NCI-H446 treated with DMSO at 0.1 percent for 48 hours (cell line): ENCODE measurements at places on chromosomes 16 and 17.

DNA sequence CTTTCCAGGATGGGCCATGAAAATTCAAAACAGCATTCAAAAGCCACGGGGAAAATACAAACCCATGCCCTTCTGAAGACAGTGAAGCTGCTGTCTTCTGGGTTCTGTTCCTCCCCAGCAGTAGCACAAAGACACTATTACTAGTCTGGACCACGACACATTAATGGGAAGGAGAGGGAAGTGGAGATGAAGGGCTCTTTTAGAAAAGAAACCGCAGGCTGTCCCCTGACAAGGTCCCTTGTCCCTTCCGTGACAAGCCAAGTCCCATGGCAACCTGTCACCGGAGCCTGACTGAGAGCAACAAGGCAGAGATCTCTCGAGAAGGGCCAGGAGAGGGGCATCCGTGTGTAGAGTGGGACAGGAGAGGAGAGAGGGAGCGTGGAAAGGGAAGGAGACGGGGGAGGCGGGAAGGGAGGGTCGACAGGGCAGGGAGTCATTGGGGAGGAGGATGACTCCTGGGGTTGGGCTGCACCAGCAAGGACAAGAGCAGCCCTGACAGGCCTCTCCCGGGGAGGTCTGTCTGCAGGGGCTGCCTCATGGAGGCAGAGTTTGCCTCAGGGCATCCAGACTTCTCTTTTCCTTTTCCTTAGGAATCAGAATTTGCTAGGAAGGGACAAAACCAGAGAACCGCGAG is 436.2 kb downstream of the SLC39A11 start:
- no peak for DNase-seq

DNA sequence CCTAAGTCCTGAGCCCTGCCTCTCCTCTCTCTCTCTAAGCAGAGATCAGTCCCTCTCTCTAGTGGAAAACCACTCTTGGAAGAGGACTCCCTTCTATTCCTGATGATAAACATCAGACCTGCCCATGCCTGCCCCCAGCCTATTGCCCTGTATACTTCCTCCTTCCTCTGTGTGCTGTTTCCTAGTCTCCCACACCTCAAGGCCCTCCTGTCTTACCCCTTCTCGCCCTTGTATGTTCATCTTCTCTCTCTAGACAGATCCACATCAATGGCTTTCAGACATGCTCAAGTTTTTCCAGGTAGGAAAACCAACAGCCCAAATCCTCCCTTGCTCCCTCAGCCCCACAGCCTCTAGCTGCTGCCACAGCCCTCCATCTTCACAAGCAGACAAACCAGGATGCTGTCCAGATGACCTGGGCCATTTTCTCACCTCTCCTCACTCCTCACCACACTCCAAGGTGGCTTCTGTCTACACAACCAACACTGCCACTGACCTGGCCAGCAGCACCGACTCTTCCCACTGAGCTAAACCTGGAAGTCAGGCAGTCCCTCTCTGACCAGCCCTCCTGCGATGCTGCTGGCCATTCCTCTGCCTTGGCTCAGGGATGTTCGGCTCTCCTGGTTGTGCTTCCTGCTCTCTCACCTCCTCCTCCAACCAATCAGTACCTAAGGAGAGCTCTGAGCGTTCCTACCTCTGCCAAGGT is 36.3 kb downstream of the MARF1 start:
- no peak for DNase-seq

DNA sequence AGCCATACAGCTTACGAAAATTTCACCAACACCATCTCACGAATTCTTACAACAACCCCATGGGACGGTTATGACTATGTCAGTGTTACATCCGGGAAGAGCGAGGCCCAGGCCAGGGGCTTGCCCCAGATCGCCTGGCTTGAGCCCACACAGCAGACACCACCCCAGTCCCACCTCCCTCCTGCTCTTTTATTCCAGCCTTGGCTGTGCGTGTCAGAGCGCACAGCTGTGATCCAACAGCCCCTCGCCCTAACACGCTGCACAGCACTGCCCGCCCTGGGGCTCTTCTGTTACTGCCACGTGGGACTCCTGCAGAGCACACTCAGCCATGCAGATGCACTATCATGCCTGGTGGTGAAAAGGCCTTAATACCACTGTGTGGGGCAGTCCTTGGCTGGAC is 127.9 kb downstream of the ENGASE start:
- DNase-seq = no peak

GRCh38 chr16:14586637-14587305 is 43.3 kb downstream of the PARN start:
- no peak for DNase-seq

- no peak for DNase-seq
Observed at GRCh38 chr16:23245268-23245667, 56.8 kb upstream of the SCNN1B start.
